ENCODE measurements at places on chromosomes 4 and X. TPM values are rescaled to one million over a fixed set of nuclear protein-coding genes. Genes with fewer than 3 reads are reported as not detected.

GRCh38 chr4:48780865-48781214, 761 bp upstream of the FRYL start:
- DNase-seq: no peak
- H3K4me1 ChIP-seq: no peaks in the 10 kb centered on the region
- no peaks in the 10 kb centered on the region for H3K36me3 ChIP-seq
- no peak overlapping the region for H3K27ac ChIP-seq
- no peaks in the 10 kb centered on the region for H3K27me3 ChIP-seq

GRCh38 chr4:86250006-86250405, 109.8 kb downstream of the MAPK10 start:
- no peak overlapping the region for H3K27ac ChIP-seq
- no peak for DNase-seq
- no peak overlapping the region for H3K4me3 ChIP-seq
- no peaks in the 10 kb centered on the region for H3K36me3 ChIP-seq
- H3K27me3 ChIP-seq: no peaks in the 10 kb centered on the region

DNA sequence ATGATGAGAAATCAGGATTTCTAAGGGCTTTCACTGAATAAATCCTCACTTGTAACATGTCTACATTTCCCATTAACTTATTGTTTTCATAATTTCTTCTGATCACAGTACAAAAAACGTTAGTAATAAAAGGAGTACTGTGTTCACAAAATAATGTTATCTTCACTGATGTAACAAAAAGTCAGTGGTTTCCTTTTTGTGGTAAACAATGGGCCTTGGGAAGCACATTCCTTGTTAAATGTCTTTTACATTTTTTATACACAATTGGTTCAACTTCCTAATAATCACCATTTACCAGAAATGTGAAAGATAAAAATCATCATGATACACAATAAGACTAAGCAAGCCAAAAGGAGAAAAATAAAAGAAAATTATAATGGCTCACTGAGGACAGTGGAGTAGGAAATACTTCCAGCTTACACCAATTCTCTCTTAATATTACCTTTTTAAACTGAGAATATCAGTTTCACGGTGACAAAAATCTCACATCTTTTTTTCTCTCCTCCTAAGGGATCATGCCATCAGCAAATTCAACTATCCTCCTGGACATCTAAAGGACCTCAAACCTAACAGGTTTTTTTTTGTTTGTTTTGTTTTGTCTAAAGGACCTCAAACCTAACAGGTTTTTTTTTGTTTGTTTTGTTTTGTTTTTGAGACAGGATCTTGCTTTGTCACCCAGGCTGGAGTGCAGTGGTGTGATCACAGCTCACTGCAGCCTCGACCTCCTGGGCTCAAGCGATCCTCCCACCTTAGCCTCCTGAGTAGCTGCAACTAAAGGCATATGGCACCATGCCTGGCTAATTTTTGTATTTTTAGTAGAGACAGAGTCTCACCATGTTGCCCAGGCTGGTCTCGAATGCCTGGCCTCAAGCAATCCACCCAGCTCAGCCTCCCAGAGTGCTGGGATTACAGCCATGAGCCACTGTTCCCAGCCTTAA, 57.3 kb downstream of the FRYL start:
- H3K36me3 ChIP-seq: no peaks in the 10 kb centered on the region
- H3K27me3 ChIP-seq: no peaks in the 10 kb centered on the region
- no peak for DNase-seq
- H3K4me3 ChIP-seq: no peak overlapping the region
- H3K4me1 ChIP-seq: no peaks in the 10 kb centered on the region
- H3K27ac ChIP-seq: no peak overlapping the region

- H3K27ac ChIP-seq: no peak overlapping the region
- H3K27me3 ChIP-seq: no peaks in the 10 kb centered on the region
- H3K36me3 ChIP-seq: peaks cover 54% of the 10 kb centered on the region
- no peak overlapping the region for H3K4me3 ChIP-seq
Observed at GRCh38 chr4:52606726-52607125, 52.4 kb downstream of the USP46 start.

DNA sequence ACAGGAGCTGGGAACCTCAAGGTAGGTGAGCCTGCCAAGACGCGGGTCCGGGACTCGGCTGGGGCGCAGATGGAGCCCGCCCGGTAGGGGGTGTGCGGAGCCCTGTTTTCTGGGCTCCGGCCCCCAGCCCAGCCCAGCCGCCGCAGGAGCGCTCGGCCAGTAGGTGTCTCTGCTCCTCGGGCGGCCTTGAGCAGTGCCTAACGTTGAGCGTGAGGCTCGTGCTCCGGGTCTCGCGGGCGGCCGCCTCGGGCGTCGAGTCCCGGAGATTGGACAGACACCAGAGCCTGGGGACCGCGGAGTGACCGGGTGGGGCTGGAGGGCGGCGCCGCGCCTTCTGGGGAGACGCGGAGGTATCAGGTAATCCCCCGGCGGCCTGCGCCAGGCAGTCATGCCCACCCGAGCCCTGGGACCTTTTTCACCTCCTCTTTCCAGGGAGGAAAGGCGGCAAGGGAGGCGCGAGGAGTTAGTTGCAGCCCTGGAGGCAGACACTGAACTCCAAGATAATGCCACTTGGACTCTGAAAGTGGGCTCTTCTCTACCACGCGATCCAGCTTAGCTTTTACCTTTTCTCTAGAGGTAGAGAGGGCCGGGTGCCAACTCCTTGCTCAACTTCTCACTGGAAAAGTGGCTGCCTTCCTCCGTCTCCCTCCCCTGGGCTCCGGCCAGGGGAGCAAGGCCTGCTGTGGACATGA, 14.5 kb upstream of the FGG start:
- H3K36me3 ChIP-seq: no peaks in the 10 kb centered on the region
- H3K27ac ChIP-seq: no peak overlapping the region
- H3K27me3 ChIP-seq: peaks cover 22% of the 10 kb centered on the region
- no peaks in the 10 kb centered on the region for H3K4me1 ChIP-seq
- peak overlapping the region; percentile 51 for H3K4me3 ChIP-seq

Gene EIF1AX
- 175 TPM for total RNA-seq

DNA sequence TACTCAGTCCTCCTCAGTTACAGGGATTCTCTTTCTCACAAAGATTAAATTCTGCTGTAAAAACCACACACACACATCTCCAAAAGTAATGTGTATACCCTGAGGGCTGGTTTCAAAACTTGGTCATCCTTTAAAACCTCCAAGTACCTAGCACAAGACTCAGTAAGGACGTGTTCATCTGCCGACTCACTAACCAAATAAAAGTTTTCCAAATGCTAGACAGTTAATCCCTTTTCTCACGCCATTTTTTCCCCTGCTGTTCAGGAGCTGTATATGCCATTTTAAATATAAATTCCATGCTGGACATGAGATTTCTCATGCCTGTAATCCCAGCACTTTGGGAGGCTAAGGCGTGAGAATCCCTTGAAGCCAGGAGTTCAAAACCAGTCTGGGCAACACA, 3.9 kb upstream of the SAT1 start:
- no peak overlapping the region for H3K27ac ChIP-seq
- no peaks in the 10 kb centered on the region for H3K4me1 ChIP-seq
- H3K36me3 ChIP-seq: no peaks in the 10 kb centered on the region
- no peak for DNase-seq
- no peak overlapping the region for H3K4me3 ChIP-seq

- no peak overlapping the region for H3K27ac ChIP-seq
- no peak overlapping the region for H3K4me3 ChIP-seq
- no peaks in the 10 kb centered on the region for H3K27me3 ChIP-seq
- DNase-seq: no peak
Observed at GRCh38 chrX:19734111-19734510, 153.3 kb downstream of the SH3KBP1 start.

DNA sequence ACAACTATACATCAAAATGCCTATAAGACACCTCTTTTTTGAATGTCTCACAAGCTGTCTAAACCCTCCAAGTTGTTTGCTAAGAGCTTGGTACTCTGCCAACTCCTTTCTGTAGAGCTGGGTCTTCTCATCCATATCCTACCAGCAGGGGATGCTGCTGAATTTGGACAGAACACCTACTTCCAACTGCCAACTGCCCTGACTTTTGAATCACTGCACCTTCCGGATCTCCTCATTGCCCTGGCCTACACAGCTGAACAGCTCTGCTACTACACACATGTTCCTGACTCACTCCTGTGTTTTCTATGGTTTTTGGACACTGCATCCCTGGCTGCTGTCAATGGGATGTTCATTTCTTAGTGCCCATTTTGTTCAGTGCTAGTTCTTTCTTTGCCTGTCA, 18.7 kb downstream of the FAM184B start:
- no peak overlapping the region for H3K4me3 ChIP-seq
- no peaks in the 10 kb centered on the region for H3K27me3 ChIP-seq
- no peak for DNase-seq
- H3K27ac ChIP-seq: no peak overlapping the region
- peaks cover 3% of the 10 kb centered on the region for H3K4me1 ChIP-seq

GRCh38 chr4:103497692-103498091, 222.1 kb downstream of the TACR3 start:
- H3K36me3 ChIP-seq: no peaks in the 10 kb centered on the region
- H3K27ac ChIP-seq: no peak overlapping the region
- H3K4me3 ChIP-seq: no peak overlapping the region
- H3K27me3 ChIP-seq: no peaks in the 10 kb centered on the region

Measured in H1 (cell line).